ENCODE measurements at places on chromosomes 7 and 10. TPM values are rescaled to one million over a fixed set of nuclear protein-coding genes. Genes with fewer than 3 reads are reported as not detected.
A peak's percentile ranks its signal among the peaks of the same experiment; 100 is the strongest.

The PROSER2 gene
- total RNA-seq, result 8.1 TPM

DNA sequence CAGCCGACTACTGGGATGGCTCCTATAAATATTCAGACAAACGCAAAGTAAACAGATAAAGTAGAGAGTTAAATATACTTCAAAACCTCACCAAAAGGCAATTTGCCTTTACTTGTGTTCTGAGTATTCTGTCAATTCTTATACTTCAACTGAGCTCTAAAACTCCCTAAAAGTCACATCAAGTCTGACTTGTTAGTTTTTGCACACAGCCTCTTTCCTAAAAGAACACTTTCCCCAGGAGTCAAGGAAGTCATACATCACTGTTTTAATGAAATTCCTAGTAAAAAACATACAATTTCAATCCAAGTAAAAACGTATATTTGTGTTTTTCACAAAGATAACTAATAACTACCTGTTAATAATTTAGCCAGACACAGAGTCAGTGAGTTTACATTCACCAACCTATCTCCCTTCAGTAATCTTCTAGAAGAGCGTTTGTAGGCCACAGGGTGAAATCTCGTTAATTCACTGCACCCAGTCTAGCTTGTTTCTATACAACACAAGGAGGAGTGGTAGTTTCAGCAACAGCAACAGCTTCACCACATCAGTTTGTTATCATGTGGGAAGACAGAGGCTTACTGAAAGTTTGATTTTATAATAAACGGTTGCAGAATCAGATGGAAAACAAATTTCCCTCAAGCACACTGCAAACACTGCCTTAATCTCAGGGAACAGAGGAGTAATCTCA lies 2.7 kb downstream of the COBL start:
- DNase-seq, result no peak

The FFAR4 gene
- total RNA-seq, result 1.5 TPM

DNA sequence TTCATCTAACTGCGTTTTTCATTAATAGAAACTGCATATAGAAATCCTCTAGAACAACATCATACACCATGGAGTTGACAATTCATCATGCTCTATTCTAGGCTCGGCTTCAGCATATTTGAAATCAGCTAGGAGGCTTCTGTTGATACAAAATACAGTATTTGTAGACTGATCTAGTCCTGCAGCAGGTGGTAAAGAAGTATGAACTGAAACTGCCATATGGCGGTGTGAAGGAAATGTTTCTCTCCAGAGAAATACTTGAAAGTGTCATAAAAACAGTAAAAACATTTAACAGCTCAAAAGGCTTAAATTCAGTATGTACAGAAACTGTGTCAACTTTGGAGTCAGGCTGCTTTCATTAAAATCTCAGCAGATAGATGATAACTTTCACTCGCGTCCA lies 32.0 kb upstream of the MYO3A start:
- DNase-seq, result no peak

DNA sequence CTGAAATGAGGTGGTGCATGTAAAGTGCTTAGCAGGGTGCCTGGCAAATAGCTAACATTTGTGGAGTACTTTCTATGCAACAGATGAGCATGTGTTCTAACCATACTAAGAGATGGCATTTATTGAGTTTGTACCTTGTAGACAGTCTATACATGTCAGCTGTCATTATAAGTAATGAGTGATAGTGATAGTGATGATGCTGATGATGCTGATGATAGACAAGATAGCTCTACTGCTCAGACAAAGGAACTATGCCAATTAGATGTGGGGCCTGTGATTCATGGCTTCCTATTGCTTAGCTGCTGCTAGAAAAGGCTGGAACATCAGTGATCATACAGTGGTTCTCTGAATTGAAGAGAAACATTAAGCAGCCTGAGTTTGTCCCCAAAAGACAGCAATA lies 585.8 kb downstream of the KCNMA1 start:
- DNase-seq, result no peak

The SORCS1 gene
- total RNA-seq, result 5.9 TPM

DNA sequence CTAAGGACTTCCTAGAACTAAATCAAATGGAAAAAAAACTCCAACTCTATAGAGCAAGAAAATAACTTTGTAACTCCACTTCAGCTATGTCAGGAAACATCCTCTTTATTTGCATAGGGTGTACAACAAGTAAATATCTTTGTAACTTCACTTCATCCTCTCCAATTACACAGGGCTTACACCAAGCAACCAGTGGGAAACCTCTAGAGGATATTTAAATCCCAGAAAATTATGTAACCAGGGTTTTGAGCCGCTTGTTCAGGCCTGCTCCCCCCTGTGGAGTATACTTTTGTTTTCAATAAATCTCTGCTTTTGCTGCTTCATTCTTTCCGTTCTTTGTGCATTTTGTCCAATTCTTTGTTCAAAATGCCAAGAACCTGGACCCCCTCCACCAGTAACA lies 22.2 kb downstream of the LIPJ start:
- no peak for DNase-seq

- DNase-seq, result no peak
Observed at GRCh38 chr7:37916673-37917660, at the start of gene SFRP4. Gene SFRP4, minus strand, starts transcription at chr7:37916817. Its CDS starts 280 bp downstream, at chr7:37916537.

- no peak for DNase-seq
Observed at GRCh38 chr7:17441557-17441956, 143.1 kb downstream of the AHR start.

DNA sequence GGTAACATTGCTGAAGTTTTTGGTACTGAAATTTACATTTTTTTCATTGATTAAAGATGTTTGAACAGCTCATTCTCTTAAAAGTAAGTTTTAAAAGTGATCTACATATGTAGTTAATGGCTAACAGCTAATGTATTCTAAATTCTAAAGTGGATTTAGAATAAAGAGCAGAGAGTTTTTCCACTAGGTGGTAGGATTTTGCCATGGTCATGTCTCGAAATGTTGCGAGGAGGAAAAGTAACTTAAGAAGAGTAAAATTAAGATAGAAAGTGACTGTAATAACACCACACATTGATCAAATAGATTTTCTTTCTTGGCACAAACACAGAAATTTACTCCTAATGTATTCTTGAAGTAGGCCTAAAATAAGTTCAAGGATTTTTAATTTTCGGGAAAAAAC lies 19.8 kb downstream of the LSMEM1 start:
- no peak for DNase-seq

DNA sequence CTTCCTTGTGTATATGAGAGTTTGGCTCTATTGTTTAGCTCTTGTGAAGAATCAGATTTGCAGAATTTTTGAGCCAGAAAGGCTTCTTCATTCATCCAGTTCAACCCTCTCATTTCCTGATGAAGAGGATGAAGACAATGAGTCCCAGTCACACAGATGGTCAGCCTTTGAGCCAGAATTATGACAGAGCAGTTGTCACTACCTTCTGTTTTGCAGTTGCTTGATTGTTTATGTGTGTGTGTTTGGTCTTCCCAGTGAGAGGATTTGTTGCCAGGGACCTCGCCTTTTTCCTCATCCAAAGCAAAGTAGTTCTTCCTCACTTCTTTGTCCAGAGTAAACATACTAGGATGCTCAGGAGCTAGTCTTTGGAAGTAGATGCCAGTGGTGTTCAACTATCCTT lies 15.6 kb downstream of the MDFIC start:
- no peak for DNase-seq

The CALML5 gene
- total RNA-seq, result 102 TPM

DNA sequence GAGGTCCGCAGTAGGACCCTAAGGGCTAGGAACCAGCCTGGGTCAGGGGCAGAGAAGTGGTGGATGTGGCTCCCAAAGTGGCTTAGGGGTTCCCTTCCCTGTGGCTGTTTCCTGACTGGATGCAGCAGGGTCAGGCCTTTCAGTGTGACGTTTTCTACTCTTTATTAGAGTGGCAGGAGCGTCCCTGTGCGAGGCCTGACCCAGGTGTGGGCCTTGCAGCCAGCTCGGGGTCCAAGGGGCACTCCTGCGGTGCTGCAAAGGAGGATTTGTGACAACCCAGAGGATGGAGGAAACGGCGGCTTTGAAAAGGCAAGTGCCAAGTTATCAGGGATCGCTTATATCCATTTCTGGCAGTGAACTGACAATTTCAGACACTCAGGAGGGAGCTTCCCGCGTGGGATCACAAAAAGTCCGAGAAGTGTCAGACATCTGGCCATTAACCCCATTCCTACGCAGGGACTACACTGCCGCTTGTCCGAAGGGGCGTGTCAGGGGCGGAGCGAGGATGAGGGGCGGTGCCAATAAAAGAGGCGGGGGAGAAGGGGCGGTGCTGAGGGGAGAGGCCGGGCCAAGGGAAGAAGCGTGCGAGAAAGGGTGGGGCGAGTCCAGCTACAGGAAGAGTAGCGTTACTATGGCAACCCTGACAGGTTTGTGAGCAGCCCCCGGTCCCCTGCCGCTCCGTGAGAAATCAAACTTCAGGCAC lies 98.8 kb upstream of the ZNF722 start:
- DNase-seq, result no peak

- DNase-seq, result no peak
Observed at GRCh38 chr10:10629512-10629911, 388.2 kb upstream of the CELF2 start.

DNA sequence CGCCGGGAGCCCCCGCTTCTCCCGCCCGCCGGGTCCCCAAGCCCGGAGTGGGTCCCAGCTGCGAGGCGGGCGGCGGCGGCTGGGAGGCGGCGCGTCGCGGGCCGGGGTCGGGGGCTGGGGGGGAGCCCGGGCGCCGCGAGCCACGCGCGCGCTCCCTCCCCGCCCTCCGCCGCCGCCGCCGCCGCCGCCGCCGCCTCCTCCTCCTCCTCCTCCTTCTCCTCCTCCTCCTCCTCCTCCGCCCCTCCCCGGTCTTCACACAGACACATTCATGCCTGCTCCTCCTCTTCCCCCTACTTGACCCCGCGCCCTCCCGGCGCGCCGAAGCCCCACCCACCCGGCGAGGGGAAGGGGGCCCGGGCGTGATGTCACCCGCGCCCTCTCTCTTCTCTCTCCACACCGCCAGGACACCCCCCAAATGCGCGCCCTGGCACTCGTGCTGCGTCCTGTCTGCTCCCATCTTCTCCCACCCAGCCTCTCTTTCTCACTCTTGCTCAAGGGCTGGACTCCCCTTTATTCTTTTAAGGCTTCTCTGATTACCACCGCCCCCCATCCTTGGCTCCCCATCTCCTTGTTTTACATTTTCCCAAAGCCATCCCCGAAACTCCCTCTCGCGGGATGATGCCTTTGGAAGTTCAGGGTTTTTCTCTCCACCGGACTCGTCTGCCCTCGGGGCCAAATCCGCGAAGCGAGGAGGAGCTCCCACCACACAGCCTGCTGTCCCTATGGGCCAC lies 967 bp upstream of the GLI3 start:
- DNase-seq, result no peak

- DNase-seq, result no peak
Observed at GRCh38 chr7:102897211-102897631, 15.6 kb upstream of the LRRC17 start.

DNA sequence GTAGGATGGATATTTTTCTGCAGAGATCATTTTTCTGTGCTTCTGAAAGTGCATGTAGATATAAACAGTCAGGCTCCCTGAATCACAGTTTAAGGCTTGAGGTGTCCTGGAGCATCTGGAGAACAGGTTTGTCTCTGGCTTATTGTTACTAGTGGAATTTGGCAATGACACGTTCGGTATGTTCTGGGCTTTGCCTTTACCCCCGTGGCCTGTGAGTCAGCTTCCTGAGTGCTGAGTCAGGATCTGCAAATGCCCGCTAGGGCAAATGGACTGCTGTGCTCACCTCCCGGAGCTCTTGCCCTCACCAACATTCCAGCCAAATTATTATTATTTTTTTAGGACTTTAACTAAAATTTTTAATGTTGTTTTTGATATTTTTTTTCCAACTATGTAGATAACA lies 192.5 kb upstream of the PRSS1 start:
- no peak for DNase-seq

DNA sequence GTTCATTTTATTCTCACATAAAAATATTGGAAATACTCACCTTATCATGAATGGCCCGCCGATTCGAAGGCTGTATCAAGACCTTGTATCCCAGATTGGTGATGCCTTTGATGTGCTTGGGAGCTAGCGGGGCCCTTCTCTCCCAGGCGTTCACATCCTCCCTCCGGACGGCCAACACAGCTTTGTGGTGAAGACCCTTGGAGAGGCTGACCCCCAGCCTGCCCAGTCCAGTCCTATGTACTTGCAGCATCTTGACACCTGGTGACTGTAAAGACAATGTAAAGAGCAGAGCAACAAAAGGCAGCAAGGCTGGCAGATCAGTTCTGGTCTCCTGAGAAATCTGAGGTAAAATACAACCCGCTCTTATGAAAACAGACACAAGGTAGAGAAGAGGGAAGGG lies 10.6 kb downstream of the AASS start:
- no peak for DNase-seq

DNA sequence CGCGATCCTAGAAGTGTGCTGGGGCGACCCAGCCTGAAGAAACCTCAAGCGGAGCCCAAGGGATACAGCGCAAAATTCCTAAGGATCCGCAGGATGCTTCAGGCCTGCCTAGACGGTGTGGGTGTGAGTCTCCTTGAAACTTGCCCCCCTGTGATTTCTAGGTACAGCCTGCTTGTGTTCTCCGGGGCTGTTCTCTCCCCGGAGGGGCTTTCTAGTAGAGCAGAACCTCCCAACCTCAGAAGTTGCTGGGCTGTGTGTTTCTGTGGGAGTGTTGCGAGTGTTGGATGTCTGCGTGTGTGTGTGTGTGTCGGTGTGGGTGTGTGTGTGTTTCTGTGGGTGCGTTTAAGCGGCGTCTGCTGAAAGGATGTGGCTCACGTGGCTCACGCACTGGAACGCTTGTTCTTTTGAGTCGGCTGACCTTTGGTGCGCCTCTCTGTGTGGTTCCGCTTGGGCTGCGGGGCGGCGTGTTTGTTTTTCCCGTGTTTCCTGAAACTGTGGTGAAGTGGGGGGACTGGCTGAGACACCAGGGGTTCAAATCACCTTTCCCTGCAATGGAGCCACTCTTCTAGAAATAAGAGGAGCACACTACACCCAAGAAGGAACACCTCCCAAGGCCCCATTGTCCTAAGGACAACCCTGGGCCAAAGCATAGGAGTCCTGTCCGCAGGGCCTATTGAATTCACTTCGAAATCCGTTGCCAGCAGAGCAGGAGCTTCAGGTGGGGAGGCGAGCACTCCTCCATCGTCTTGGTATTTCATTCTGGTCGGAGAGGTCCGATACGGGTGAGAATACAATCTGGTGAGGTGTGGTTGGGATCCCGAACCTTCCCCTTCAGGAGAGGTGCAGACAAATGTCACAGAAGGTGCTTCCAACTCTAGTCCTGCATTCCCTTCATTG lies 25.1 kb upstream of the ZNF273 start:
- DNase-seq, result peak; percentile 58

DNA sequence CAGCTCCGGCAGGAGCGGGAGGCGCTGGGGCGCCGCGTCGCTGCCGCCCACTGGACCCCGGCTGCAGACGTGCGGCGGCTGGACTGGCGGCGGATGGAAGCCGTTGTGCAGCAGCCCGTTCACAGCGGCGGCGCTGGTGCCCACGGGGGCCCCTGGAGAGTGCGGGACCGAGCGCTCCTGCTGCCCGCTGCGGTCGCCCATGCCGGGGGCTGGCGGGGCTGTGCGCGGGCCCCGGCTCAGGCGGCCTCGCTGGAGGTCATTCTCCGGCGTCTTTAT lies 413 bp downstream of the PANK1 start:
- no peak for DNase-seq

DNA sequence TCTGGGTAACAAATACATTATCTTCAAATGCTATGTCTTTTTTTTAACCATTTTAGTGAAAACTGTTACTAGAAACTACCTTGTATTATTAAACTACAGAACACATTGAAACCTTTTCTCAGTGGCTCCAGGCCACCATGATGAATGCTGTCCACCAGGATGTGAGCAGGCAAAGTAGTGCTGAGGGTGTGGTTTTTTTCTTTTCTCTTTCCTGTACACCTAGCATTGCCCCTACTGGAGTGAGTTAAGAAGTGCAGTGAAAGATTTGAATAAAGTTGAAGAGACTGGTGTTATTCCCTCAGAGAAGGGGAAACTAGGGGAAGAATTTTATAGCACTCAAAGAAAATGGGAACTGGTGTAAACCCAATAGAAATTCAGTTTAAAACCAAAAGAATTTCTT lies 120.0 kb upstream of the SAMD8 start:
- DNase-seq, result no peak

Data from vagina (tissue), 2 donors.